ENCODE measurements at places on chromosomes 3 and 15.

GRCh38 chr3:183504597-183504996, 50.9 kb downstream of the KLHL6 start:
- no peak for DNase-seq

DNA sequence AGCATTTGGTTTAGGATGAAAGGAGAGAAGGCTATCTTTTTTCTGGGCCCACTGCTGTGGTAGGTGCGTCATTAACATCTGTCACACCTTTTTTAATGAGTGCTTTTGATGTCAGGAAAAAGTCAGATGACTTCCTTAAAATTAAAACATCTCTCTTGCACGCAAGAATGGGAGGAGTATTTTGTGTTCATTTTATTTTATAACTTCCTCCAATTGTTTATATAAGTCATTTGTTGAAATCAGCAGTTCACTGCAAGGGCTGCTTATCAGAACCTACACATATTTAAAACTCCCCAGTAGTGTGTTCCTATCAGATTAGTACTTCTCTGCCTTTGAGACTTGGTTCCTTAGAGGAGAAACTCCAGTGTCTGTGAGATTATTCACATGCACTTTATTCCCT, 143.8 kb downstream of the NEO1 start:
- DNase-seq = no peak

GRCh38 chr3:46619845-46620778, 7.8 kb downstream of the FAM240A start:
- no peak for DNase-seq

GRCh38 chr3:48273594-48274211, 32.8 kb downstream of the ZNF589 start:
- DNase-seq = peak; percentile 54

DNA sequence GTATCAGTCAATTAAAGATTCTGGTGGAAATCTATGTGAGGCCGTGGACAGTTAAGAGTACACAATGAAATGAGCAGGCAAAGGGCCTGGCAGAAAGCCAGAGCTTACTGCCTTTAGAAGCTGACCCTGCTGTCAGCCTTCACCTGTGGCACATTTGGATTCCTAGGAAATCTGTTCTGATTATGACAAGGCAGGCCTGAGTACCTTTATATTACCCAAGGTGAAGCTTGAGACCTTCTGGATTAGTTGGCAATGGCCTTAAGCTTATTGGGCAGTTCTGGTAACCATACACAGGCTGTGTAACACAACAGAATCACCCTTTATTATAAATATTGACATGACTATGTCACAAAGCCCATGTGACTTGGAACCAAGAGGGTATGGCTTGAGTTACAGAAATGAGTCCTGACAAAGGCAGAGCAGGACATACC, 43.2 kb downstream of the NBEAL2 start:
- no peak for DNase-seq

DNA sequence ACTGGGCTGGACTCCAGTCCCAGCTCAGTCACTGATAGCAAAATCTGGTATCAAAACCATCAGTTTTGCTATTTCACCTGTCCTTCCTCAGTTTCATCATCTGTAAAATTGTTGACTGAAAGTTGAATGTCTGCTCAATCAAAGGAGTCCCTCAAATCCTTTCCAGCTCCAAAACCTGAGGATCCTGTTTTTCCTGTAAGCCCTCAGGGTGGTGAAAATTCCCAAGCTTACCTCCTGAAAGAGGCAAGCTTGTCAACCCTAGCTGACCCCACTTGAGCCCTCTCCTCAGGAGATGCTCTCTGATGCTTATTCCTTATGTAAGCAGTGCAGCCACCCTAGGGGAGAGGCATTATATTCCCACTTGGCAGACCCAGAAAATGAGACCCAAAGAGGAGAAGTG, 82.6 kb downstream of the HMG20A start:
- DNase-seq = no peak

GRCh38 chr3:120425572-120426250, 25.1 kb downstream of the FSTL1 start:
- DNase-seq = no peak

GRCh38 chr3:115580566-115580965, 42.7 kb upstream of the GAP43 start:
- DNase-seq = no peak

DNA sequence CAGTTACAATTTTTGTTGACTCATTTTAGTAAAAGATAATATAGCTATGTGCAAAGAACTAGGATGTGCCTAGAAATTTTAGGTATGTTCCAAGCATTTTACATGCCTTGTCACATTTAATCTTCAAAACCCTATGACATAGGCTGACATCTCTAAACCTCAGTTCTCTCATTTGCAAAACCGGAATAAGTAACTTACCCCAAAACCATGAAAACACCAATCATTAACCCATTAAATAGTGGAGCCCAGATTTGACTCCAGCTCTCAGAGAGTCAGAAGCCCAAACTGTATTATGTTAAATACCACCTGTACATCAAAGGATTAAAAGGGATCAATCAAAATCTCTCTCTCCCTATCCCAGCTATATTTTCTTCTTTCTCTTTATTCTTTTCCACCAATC, 36.6 kb downstream of the GSK3B start:
- DNase-seq = no peak

GRCh38 chr15:27059610-27060202, 88.7 kb downstream of the GABRG3 start:
- DNase-seq = no peak

- DNase-seq = no peak
Measured at GRCh38 chr15:84818261-84819131, 1.3 kb downstream of the ALPK3 start.

GRCh38 chr15:64824929-64825430, 467 bp downstream of the PIF1 start:
- no peak for DNase-seq

DNA sequence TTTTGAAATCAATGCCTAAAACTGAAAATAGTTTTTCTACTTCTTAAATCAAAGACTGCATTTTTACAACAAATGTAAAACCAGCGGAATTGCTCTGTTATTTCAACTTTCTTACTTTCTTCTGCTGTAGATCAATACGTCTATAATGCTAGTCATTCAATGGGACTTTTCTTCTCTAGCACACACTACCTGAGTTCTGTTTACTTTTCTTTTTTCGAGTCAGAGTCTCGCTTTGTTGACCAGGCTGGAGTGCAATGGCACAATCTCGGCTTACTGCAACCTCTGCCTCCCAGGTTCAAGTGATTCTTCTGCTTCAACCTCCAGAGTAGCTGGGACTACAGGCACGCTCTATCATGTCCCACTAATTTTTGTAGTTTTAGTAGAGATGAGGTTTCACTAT, 40.7 kb upstream of the KIF23 start:
- no peak for DNase-seq

DNA sequence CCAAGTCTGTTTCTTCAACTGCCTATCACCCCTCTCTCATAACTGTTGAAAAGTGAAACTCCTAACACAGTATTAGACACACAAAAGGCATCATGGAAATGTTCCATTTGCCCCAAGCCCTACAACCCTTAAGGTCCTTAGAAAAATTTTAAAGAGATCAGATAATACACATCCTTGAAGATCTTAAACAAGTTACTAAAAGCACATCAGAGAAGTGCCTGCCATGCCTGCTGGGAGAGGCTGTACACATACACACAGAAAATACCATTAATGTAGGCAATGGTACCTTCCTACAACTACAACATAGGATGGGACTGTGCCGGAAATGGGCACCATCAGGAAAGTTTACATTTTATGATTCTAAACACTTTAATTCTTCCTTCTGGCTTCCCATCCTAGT, 3.3 kb downstream of the ADAM10 start:
- no peak for DNase-seq

GRCh38 chr3:48428572-48429316, 1.1 kb downstream of the PLXNB1 start:
- no peak for DNase-seq

GRCh38 chr3:138801792-138802191, 32.9 kb downstream of the PIK3CB start:
- DNase-seq = no peak

DNA sequence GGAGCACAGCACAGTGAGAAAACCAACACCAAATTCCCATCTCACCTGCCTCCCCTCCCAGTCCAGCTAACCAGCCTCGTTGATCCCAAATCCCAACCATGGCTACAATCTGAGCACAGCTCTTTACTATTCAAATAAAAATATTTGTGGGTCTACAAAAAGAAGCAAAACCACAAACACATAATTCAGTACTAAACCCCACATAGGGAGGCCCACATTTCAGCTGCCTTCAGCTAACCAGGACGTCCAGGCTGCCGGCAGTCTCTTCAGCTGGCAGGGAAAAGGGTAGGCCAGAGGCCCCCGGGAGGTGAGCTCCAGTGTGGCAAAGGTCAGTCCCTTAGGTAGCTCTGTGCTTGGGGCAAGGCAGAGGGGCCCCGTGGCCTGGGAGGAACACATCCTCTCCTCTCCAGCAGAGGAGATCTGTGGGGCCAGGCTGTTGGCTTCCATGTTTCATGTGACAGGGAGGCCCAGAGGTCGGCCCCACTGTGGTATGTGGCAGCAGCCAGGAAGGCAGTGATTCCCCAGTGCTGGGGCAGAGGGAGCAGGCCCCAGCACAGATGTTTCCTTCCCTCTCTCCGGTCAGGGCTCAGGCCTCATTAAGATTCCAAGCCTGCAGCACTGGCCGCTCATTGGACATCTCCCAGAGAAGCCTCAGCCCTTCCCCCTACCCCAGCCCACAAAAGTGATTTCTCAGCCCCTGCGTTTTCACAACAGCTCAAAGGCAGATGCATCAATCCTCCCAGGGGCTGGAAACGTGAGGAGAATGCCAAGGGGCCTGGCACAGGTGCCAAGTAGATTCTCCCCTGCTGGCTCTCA, 381.4 kb downstream of the NTRK3 start:
- DNase-seq = no peak

DNA sequence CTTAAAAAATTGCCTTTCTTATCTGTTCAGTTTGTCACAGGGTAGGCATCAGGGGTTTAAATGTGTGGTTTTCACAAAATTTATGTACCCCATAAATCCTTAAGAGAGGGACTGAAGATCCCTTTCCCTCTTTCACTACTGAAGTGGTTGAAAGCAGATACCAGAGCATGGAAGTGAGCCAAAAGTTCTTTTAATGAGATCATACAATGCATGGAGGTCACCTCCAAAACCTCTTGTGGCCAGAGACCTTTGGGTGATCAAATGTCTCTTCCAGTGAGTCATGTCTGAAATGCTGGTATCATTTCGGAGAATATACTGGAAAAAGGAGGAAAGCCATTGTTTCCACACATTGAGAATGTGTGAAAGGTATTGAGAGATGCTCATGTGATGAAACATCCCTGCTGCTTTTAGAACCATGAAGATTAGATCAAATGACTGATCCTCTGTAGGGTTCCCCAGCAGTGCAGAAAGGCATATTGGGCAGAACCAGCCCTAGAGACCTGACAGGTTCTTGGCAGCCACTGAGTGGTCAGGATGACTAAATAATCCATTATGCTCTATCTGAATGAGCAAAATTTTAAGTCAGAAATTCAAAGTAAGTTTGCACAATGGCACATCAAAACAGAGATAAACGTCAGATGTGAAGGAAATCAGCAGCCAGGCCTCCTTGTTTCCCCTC, 165.8 kb upstream of the SLC2A2 start:
- no peak for DNase-seq

DNA sequence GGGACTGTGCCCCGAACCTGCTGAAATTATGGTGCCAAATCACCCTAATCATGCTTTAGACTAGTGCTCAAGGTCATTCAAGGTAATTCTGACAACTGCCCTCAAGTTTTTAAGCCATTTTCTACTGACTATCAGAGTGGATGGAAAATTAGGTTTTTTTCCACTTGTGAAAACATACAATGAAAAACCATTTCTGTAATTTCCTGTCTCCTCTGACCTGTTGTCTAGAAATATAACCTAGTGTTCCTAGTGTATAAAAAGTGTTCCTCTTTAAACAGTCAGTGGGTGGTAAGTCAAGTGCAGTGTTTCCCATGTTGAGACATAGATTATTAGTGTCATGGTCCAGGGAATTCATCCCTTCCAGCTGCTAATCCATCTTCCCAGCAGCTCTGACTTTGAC, 232.8 kb upstream of the UMPS start:
- no peak for DNase-seq

DNA sequence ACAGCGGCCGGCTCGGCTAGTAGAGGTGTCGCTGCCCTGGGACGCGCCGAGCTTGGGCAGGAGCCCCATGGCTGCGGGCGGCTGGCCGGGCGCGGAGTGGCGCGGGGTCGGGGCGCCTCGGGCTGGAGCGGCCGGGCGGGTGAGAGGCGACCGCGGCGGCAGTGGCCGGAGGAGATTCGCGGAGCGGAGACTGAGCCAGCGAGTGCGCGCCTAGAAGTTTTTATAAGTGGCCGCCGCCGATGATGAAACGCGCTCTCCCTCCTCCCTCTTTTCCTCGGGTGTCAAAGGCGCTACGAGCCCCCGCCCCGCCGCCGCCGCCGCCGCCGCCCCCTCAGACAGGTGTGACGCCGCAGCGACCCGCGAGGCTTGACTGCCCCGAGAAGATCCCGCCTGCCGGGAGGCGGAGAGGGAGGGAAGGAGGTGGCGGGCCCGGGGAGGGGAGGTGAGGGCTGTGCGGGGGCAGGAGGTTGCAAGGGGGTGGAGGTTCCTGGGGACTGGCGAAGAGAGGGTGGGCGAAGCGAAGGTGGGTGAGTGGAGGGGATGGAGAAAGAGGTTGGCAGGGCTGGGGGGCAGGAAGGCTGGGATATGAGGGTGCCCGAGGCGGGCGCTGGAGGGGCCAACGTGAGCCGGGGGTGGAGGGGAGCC, at the start of gene SLCO2A1:
Gene SLCO2A1, minus strand, starts transcription at position 192 of the 645 bp plus-strand sequence. Its CDS starts 123 bp downstream, at position 69.
- DNase-seq = no peak

- no peak for DNase-seq
Measured at GRCh38 chr15:60590935-60591495, 112.1 kb upstream of the ICE2 start.

- no peak for DNase-seq
Measured at GRCh38 chr3:82137050-82137449, 375.6 kb upstream of the GBE1 start.

- DNase-seq = no peak
Measured at GRCh38 chr15:40389824-40390595, 7.5 kb downstream of the KNSTRN start.

DNA sequence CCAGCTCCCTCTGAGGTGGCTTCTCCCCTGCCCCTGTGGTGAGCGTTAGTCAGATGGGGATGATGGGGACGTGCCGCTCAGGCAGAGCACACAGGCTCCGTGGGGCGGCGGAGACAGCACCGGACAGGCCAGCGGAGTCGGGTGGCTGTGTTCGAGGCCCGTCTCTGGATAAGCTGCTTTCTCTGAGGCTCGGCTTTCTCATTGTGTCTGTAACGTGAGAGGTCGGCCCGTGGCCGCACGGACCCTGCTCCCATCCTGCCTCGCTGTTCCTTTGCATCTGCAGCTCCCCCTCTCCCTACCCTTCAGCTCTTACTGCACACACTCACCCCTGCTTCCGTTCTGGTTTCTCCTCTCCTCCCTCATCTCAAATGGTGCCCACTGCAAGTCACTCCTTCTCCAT, 62.5 kb downstream of the FAM43A start:
- no peak for DNase-seq

GRCh38 chr3:158249183-158249582, 139.3 kb downstream of the RSRC1 start:
- DNase-seq = no peak
